ENCODE measurements at places on chromosomes 7 and 10. TPM values are rescaled to one million over a fixed set of nuclear protein-coding genes. Genes with fewer than 3 reads are reported as not detected.

Gene ACTR3C
- 1.00 TPM for total RNA-seq

Gene OR9A2
- total RNA-seq = not detected

DNA sequence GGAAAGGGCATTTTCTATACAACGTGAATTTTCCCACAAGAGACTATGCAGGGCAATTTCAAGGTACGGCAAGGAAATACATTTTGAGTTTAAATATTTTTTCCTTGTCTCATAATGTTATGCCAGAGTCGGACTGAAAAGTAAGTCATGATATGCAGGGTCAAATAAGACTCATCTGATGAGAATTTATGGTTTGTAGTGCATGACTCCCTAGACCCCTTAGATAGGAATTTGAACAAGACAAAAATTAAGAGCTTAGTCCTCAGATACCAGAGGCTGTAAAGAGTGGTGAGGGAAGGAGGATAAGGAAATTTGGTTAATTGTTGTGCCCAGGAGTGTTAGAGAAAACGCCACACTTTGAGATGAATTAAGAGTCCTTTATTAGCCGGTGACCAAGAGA, 616.6 kb downstream of the XPNPEP1 start:
- no peak for DNase-seq

Gene EN2
- total RNA-seq = 0.19 TPM

DNA sequence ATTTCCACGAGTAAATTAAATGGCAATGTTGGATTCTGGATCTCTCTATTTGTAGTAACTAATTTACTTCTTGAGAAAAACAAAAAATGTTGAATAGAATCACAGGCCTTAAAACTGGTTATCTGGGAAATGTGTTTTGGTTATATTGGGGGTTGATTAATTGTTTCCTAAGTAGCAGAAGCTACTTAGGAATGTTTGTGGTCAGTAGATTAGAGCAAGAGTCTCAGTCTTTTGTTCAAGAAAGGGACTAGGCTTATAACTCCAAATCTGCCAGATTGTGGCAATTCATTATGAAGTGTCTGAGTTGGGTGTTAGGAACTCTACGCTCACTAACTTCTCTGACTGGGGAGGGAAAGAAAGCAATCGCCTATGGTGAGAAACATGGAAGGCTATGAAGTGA, 244.3 kb upstream of the PHYHIPL start:
- no peak for DNase-seq

Gene NPY4R2
- not detected for total RNA-seq
